ENCODE measurements at places on chromosomes 2 and 18.

- no peak for DNase-seq
Measured at GRCh38 chr18:72908181-72908580, 40.4 kb upstream of the NETO1 start.

- DNase-seq = no peak
Measured at GRCh38 chr2:30336084-30336483, 104.8 kb downstream of the LBH start.

GRCh38 chr2:199979398-199979797 lies 24.0 kb downstream of the MAIP1 start:
- no peak for DNase-seq

DNA sequence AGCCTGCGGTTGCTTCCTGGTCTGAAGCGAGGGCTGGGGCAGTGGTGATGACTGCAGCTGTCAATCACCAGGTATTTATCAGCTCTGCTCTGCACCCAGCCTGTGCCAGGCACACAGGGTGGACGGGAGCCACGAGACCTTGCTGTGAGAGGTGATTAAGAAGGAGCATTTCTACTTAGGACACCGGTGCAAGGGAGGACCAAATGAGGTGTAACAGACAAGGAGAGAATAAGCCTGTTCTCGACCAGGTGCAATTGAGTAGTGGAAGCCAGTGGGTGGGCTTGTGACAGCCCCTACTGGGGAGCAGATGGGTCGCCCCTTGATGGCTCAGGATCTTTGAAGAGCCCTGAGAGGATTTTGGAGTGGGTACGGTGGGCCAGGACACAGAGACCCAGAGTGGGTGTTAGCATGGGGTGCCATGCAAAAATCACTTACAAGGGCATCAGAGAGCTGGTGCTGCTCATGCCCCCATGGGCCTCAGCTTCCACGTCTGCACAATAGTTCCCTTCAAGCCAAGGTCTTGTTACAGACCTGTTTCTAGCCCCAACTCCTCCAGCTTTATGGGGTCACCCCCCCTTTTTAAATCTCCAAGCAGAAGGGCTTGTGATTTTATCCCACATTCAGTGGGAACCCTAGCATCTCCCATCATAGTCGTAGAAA lies 24.6 kb downstream of the GPR55 start:
- DNase-seq = no peak

DNA sequence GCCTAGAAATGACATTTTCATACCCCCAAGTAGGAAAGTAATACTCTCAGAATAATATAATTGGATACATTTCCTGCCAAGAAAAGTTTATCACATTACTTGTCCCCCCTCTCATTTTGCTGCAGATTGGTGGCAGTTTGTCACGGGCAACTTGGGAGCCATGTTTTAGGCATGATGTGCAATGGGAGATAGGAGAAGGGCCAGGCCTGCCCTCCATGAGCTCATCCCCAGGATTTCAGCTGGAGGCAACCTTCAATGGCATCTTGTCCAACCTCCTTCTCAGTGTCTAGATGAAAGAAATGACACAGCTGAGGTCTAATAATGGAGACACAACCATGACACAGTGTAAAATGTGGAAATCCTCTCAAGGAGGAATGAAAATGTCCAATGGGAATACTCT lies 11.4 kb upstream of the RAB31 start:
- no peak for DNase-seq

Data from aorta (tissue), 5 donors.